SHP77 treated with DMSO at 0.1 percent for 48 hours (cell line): ENCODE measurements at places on chromosomes 1 and 21.

GRCh38 chr1:6491480-6491962 lies at the start of gene PLEKHG5:
Gene PLEKHG5 (minus strand): TSS chr1:6491667. CDS start chr1:6477571, 14,096 bp downstream.
- DNase-seq = no peak

- no peak for DNase-seq
Measured at GRCh38 chr1:79849388-79849787, 842.9 kb upstream of the ADGRL4 start.

DNA sequence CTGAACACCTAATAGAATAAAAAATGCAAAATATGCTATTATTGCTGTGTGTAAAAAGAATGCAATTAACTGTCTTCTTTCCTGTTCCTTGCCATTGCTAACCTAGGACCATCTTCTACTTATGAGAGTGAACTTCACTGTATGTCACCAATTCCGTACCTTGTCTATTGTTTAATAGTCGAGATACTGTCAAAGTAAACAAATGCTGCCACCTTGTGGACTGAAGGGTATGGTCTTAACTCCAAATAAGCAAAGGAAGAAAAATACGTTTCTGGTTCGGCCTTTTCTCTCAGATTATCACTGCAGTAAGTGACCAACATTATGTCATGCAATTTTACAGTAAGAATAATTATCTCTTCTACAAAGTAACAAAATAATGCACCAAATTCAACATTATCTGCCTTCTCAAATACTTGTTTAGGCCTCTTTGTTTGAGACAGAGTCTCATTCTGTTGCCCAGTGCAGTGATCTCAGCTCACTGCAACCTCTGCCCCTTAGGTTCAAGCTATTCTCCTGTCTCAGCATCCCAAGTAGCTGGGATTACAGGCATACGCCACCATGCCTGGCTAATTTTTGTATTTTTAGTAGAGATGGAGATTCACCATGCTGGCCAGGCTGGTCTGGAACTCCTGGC lies 133.4 kb downstream of the COP1 start:
- DNase-seq = peak; percentile 17

- DNase-seq = no peak
Measured at GRCh38 chr21:15682186-15682895, 47.4 kb upstream of the USP25 start.

- DNase-seq = no peak
Measured at GRCh38 chr1:207885129-207886032, 25.5 kb downstream of the CD34 start.

DNA sequence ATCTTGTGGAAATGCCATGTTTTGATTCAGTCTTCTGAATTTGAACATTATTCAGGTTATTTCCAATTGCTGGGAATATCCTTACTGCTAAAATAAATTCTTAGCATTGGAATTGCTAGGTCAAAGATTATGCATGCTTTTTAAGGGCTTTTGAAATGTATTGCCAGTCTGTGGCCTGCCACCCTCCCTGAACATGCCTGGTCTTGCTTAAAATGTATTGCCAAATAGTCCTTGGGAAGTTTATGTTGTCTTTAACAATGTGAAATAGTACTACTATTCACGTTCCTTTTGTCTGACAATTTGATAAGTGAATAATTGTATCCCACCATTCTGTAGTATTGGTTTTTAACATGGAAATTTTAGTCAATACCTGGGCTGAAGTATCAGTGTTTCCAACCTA lies 13.6 kb downstream of the TARDBP start:
- DNase-seq = no peak

- DNase-seq = no peak
Measured at GRCh38 chr1:33180226-33180910, 1.5 kb downstream of the TRIM62 start.

GRCh38 chr21:15446223-15446622 lies 283.6 kb upstream of the USP25 start:
- DNase-seq = no peak

DNA sequence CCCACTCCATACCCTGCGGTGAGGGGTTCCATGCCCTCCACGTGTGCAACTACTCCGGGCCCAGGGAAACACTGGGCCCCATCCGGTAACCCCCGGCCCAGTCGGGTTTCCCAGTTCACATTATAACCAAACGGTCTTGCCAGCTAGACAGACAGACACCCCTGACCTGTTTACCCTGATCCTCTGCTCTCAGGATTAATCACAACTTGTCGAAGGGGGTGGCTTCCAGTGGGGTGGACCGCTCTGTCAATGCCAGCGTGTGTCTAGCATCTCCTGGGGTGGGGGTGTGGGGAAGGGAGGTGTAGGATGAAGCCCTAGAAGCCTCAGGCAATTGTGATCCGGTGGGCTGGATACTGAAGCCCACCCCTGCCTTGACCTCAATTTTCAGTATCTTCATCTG lies 4.6 kb upstream of the OLIG2 start:
- DNase-seq = no peak

- DNase-seq = no peak
Measured at GRCh38 chr1:208939537-208940085, 643.9 kb upstream of the CAMK1G start.

- no peak for DNase-seq
Measured at GRCh38 chr1:221711656-221712055, 30.2 kb downstream of the DUSP10 start.

DNA sequence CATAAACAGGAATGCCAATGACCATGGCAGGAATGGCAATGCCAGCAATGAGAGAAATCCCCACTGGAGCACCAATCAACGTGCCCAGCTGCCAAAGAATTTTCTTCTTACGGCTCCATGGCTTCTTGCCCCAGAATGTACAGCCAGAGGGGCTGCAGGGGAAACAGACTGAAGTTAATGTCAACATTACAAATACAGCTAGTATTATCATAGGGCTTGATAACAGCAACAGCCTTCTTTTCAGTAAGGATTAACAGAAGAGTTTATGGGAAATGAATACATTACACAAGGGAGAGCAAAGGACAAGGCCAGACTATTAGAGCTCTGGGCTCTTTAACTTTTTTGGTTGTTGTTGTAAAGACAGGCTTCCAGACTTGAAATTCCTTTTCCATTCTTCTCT lies 18.2 kb downstream of the RNF19B start:
- DNase-seq = no peak

DNA sequence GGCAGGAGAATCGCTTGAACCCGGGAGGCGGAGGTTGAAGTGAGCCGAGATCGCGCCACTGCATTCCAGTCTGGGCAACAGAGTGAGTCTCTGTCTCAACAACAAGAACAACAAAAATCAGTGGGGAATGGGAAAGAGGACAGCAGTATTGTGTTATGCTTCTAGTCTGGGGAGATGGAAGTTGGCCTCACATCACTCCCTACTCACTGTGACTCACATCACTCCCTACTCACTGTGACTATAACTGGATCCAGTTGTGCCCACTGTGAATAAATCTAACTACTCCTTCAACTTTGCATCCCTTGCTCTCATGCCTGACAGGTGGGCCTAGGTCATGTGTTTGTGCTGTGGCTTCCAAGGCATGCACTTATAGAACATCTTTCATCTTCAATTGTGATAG lies 285.4 kb upstream of the USP24 start:
- DNase-seq = no peak

DNA sequence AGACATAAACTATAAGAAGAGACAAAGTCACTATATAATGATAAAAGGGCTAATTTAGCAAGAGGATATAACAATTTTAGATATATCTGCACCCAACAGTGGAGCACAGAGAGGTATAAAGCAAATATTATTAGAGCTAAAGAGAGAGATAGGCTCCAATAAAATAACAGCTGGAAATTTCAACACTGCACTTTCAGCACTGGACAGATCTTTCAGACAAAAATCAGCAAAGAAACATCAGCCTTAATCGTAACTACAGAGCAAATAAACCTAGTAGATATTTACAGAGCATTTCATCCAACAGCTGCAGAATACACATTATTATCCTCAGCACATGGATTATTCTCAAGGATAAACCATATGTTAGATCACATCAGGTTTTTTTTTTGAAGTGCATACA lies 642.9 kb downstream of the AMY1C start:
- DNase-seq = no peak

GRCh38 chr1:205224736-205225135 lies 3.0 kb upstream of the TMCC2 start:
- DNase-seq = peak; percentile 37

DNA sequence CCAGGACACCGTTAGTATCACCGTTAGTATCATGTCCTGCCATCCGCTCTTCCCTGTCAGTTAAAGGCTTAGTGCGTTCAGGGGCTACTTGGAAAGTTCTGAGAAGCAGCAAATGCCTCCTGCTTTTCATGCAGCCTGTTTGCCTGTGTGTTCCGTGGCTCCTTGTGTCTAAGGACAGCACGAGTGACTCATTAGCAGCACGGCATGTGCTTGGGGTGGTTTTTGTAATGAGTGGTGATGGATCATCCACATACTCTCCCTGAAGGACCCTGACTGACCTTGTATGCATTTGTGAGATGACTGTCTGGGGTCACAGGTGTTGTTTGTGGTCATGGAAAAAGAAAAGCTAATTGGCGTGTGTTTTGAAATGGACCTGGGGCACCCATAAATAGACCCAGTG lies 221.9 kb downstream of the PBX1 start:
- DNase-seq = no peak

DNA sequence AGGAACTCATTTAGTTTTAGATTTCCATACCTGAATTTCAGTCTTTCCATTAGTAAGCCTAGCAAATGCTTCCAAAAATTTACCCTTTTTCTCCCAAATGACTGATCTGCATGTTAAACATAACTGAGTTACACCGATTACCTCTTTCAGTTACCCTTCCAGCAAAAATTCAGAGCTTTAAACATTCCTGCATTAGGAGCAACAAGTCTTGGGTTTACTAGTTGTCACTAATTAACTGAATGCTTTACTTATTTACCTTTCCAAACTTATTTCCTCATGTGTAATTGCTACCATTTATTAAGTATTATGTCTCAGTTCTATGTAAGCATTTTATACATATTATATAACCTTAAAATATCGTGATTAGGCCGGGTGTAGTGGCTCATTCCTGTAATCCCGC lies 3.1 kb downstream of the LAMTOR5 start:
- DNase-seq = no peak
